ENCODE measurements at places on chromosomes 2 and 18. TPM values are rescaled to one million over a fixed set of nuclear protein-coding genes. Genes with fewer than 3 reads are reported as not detected.

DNA sequence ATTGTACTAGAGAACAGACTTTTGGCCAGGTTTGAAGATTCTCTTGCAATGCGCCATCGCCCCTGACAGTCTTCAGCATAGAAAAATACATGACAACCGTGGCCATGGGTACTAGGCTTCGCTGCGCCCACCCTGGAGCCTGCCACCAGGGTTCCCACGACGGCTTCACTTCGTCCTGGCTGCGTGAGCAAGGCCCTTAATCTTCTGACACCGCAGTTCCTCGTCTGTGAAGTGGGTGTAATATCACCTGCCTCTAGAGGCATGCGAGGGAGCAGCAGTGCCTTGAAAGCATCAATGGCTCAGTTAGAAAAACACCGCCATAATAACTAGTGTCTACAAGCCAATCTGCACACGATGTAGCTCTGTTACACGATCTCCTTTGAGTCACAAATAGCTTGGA is 175.2 kb upstream of the HS6ST1 start:
- no peak overlapping the region for H3K27ac ChIP-seq
- H3K4me3 ChIP-seq, result no peak overlapping the region
- no peak for DNase-seq
- H3K36me3 ChIP-seq, result no peaks in the 10 kb centered on the region
- H3K4me1 ChIP-seq, result no peaks in the 10 kb centered on the region

GRCh38 chr2:213199871-213200270 is 48.5 kb upstream of the IKZF2 start:
- no peak overlapping the region for H3K27ac ChIP-seq
- H3K4me3 ChIP-seq, result no peak overlapping the region
- DNase-seq, result no peak
- H3K27me3 ChIP-seq, result no peaks in the 10 kb centered on the region
- H3K36me3 ChIP-seq, result no peaks in the 10 kb centered on the region
- H3K4me1 ChIP-seq, result no peaks in the 10 kb centered on the region

GRCh38 chr2:238023608-238024007 is 37.2 kb upstream of the SCLY start:
- DNase-seq, result no peak
- no peaks in the 10 kb centered on the region for H3K4me1 ChIP-seq
- H3K36me3 ChIP-seq, result no peaks in the 10 kb centered on the region
- no peak overlapping the region for H3K27ac ChIP-seq

GRCh38 chr2:210363261-210363660 is 48.3 kb upstream of the MYL1 start:
- no peaks in the 10 kb centered on the region for H3K27me3 ChIP-seq
- no peak for DNase-seq

DNA sequence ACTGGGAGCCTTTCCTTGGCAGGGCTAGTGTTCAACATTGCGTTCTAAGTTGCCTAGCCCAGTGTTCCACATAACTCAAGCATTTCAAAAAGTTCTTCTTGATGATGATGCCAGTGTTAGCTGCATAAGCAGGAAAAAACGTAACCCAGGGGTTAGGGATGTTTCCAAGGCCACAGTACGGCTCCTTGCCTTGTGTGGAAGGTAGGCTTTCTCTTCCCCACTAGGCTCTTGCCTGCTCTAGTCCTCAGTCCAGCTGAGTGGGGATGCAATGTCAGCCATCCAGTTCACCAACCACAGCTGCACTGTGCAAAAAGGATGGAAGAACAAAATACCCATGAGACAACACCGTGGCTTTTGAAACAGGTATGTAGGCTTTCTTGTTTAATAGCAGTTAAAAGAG is 28.0 kb upstream of the CYP26B1 start:
- H3K4me1 ChIP-seq, result no peaks in the 10 kb centered on the region
- no peak overlapping the region for H3K27ac ChIP-seq
- peaks cover 26% of the 10 kb centered on the region for H3K36me3 ChIP-seq
- DNase-seq, result no peak

GRCh38 chr2:52264488-52264887 is 1232.6 kb upstream of the NRXN1 start:
- H3K36me3 ChIP-seq, result no peaks in the 10 kb centered on the region
- no peaks in the 10 kb centered on the region for H3K27me3 ChIP-seq
- H3K27ac ChIP-seq, result no peak overlapping the region

DNA sequence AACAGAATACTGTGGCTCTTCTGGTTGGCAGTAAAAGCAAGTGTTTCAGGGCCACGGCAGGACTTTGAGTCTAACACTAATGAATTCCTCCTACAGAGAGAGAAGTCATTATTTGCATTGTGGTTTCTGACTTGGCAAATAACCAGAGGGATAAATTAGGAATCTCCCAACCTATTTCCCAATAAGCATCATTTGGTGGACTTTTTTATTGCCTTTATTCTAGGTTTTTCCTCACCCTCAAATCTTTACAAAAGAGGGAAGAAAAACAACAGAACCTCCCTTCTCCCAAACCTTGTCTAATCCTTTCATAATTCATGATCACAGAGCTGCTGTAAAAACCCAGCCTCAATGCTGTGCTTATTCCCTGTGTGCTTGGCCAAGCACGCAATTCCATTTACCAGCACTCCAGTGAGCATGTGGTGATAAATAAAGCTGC is 179.7 kb downstream of the AGPS start:
- H3K4me1 ChIP-seq, result no peaks in the 10 kb centered on the region
- no peaks in the 10 kb centered on the region for H3K36me3 ChIP-seq
- DNase-seq, result no peak
- no peak overlapping the region for H3K4me3 ChIP-seq
- H3K27me3 ChIP-seq, result no peaks in the 10 kb centered on the region

POTEJ gene
- not detected for total RNA-seq

ALLC gene
- total RNA-seq, result not detected

UGT1A5 gene
- total RNA-seq, result 7.2 TPM

STPG4 gene
- total RNA-seq, result not detected
